ENCODE measurements at places on chromosomes 4 and X.

GRCh38 chr4:128917781-128918180, 108.3 kb downstream of the JADE1 start:
- DNase-seq, result peak; percentile 8

DNA sequence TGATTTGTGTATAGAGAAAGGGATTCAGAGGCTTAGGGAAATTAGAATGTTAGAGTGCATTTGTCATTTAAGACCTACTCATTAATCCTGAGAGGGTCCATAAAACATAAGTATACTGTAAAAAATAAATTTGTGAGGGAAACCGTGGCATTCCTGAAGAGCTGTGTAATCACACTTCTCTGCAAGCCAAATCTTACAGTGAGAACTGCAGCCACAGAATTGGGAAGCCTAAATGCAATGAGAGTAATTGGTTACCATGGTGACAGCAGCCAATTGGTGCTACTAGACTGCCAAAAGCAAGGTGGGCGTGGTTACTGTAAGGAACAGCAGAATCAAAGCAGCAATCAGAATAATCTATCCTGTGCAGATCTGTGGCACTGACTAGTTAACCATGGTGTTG, 345.2 kb upstream of the GRID2 start:
- no peak for DNase-seq

DNA sequence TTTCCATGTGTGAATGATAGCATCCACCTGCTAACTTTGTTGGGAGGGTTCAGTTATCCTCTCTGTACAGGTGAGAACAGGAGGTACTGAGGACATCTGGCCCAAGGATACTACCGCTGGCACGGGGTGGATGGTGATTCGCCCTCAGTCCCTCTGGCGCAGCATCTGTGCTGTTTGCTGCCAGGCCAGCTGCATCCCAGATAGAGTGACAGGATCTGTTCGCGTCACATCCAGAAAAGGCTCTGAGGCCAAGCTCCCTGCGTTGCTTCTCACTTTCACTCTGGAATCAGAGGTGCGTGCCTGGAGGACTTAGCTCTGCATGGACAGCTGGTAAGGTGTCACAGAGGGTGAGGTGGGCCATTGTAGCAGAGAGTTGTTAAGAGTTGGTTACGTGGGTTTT, 95.4 kb downstream of the TBL1X start:
- DNase-seq, result no peak

- DNase-seq, result no peak
Observed at GRCh38 chr4:89022426-89023128, 34.4 kb downstream of the FAM13A start.

GRCh38 chr4:88613417-88613875, 21.2 kb downstream of the HERC3 start:
- DNase-seq, result peak; percentile 44

DNA sequence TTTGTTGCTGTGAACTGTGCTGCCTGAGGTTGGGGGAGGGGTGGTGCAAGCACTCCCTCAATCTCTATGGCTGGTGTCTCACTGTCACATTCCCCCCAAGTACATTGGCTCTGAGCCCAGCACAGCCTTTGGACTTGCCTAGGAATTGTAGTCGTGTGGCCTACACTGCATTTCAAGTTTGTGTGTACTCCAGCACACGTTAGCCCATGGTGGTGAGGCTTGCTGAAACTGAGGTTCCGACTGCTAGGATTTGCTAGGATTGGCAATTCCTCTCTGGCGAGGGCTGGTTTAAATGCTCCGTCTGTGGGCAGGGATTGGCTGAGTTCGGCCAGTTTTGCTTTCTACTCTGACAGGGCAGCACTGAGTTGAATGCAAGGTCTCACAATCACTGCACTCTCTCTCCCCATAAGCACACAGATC, 121.7 kb upstream of the CXXC4 start:
- DNase-seq, result no peak

DNA sequence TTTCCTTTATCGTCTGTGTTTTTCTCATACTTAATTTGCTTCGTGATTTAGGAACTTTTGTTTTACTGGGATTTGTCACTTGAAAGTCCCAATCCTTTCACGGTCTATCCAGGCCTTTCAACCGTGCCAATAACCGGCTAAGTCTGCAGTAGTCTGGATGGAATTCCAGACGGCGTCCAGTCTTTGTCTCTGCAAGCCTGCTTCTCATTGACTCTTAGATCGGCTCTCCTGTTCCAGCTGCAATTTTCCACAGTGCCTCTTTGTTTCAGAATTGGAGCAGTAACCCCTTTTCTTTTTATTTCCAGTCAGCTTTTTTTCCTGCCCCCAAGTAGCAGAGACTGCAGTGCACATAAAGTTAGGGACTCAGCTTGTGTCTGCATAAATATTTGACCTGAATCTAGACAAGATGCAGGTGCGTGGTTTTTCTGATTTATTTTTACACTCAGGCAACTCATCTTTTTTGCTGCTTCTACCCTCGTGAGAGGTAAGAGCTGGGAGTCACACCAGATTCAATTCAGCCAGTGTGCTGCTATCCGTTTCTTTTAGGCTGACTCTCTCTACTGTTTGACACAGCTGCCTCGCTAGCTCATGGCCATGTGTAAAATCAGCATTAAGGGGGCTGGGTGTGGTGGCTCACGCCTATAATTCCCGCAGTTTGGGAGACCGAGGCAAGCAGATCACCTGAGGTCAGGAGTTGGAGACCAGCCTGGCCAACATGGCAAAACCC, 37.4 kb upstream of the DHRSX start:
- no peak for DNase-seq

DNA sequence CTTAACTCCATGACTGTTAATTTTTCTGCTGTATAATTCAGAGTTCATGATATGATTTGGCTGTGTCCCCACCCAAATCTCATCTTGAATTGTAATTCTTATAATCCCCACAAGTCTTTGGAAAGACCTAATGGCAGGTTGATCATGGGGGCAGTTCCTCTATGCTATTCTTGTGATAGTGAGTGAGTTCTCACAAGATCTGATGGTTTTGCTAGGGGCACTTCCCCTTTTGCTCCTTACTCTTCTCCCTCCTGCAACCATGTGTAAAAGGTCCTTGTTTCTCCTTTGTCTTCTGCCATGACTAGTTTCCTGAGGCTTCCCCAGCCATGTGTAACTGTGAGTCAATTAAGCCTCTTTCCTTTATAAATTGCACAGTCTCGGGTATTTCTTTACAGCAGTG, 1751.9 kb downstream of the ARAP2 start:
- DNase-seq, result no peak

DNA sequence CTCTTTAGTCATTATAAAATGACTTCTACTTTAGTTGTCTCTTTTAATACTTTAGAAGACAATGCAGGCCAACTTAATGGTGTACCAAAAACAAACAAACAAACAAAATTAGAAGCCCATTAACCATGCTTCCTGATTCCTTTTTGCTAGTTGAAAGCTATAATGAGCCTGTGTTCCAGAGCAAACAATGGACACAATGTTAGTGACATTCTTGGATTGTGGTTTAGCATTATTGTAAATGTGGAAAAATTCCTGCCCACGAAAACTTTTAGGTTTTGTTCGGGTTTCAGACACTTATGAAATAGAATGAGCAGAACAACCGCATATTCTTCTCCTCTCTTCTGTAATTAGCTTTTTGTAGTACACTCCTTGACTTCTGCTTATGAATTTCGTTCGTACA, 1682.7 kb upstream of the PCDH7 start:
- no peak for DNase-seq

- DNase-seq, result no peak
Observed at GRCh38 chrX:45447995-45448394, 247.3 kb upstream of the DIPK2B start.

GRCh38 chr4:7768736-7769135, 170.9 kb downstream of the AFAP1 start:
- no peak for DNase-seq

GRCh38 chrX:12843668-12844279, 23.1 kb upstream of the TLR7 start:
- DNase-seq, result no peak

- DNase-seq, result no peak
Observed at GRCh38 chrX:25198891-25199290, 183.1 kb upstream of the ARX start.

DNA sequence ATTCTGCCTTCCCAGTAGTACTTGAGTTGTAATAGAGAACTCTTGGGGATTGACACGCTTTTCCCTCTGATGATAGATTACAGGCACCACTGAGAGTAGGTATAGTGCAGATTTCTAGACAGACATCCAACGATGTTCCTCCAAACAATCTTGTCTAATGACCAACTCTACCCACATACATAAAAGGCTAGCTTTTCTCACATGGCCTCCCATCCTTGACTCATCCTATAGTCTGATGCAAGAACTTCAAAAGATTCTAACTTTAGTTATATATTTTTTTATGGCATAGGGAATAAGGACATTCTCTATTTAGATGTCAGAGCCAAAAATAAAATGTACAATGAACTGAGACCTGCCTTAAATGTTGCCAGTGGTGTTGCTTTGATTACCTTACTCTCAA, 60.9 kb downstream of the GLRA2 start:
- DNase-seq, result no peak

GRCh38 chr4:110020139-110020538, 107.5 kb downstream of the EGF start:
- DNase-seq, result no peak

- no peak for DNase-seq
Observed at GRCh38 chrX:153560466-153560865, 38.5 kb downstream of the CCNQ start.

- no peak for DNase-seq
Observed at GRCh38 chrX:138872537-138872936, 161.0 kb upstream of the FGF13 start.

- no peak for DNase-seq
Observed at GRCh38 chr4:30957706-30958105, 237.5 kb downstream of the PCDH7 start.

GRCh38 chr4:98794565-98795205, 134.2 kb downstream of the EIF4E start:
- peak; percentile 21 for DNase-seq

DNA sequence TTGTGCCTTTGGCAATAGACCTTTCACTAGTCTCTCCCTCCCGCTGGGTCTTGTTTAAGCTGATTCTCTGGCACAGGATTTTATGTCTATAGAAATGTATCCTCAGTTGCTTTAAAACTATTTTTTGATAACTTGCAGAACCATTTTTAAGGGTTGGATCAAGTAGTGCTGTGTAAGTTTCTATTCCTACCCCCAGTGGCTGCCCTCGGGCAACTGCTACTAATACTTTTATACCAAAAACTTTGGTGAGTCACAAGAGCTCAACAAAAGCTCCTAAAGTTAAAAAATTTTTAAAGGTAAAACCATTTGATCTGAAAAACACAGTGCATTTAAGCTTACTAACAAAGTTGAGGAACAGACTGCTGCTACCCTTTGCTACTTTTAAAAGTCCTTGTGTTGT, 1460.6 kb upstream of the PCDH7 start:
- no peak for DNase-seq

GRCh38 chrX:102606115-102606514, 6.8 kb downstream of the ARMCX5 start:
- no peak for DNase-seq

- no peak for DNase-seq
Observed at GRCh38 chr4:54908763-54909162, 216.6 kb downstream of the KDR start.

- DNase-seq, result peak; percentile 35
Observed at GRCh38 chr4:112765317-112765974, 128.5 kb downstream of the LARP7 start.

GRCh38 chrX:112163906-112164305, 81.3 kb upstream of the TRPC5 start:
- no peak for DNase-seq

DNA sequence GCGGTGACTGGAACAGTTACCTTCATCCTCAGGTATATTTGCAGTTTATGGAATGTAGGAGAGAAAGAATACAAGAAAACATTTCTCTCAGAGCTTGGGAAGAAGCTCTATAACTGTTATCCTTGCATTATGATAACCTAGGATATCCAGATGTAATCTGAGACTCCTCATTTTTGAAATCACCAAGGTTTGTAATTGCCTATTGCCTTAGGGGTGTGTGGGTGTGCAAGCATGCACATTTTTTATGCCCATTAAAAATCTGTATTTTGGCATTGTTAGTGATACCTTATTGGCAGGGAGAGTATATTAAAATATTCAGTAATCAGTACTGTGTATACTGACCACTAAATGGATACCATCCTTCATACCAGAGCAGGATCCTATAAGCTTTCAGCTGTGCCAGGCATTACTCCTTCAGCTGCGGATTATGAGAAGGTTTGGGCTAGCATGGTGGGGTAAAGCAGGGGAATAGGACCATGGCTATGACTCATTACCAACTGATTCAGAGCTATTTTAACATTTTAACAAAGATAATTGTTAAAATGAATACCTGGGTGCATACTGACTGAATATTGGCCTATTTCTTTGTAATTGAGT, 8.3 kb downstream of the SEC24B start:
- no peak for DNase-seq

GRCh38 chrX:95718746-95719145, 965.9 kb upstream of the DIAPH2 start:
- no peak for DNase-seq

- DNase-seq, result peak; percentile 62
Observed at GRCh38 chr4:105453550-105454205, 20.2 kb downstream of the PPA2 start.

- DNase-seq, result no peak
Observed at GRCh38 chrX:13232484-13232883, 87.4 kb downstream of the ATXN3L start.

GRCh38 chr4:184263910-184264732, 46.4 kb upstream of the ENPP6 start:
- DNase-seq, result peak; percentile 95

DNA sequence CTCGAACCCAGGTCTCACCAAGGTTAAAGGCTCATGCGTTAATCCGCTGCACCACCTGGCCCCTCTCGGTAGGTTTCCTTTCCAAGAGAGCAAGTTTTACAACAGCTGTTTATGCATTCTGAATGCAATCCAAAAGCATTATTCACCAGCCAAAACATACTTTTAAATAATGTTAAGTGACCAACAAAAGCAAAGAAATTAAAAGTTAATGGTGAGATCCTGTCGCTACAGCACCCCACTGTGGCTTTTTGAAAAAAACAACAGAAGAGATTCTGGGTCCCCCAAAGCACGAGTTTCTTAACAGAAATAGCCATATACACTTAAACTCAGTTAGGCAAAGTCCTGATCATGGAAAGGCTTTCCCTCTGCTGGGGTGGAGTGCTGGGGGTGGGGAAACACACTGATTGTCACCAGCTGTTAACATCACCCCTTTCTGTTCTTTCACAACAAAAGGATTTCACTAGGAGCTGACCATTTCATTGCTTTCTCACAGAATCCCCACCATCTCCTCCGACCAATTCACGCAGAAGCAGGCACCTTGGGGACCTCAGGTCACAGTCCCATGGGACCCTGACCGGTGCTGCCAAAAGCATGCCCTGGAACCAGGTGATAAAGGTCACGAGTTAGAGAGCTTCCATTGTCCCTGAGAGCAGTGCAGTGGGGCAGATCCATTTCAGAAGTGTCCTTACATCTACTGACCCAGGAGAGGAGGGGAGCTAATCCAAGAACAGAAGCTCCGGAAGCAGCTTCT, 51.2 kb downstream of the ZNF827 start:
- no peak for DNase-seq

- no peak for DNase-seq
Observed at GRCh38 chr4:82213485-82214417, 160.0 kb downstream of the HNRNPD start.

GRCh38 chr4:101972791-101973190, 182.3 kb downstream of the BANK1 start:
- no peak for DNase-seq
